Right lung (tissue), 10 donors: ENCODE measurements at places on chromosomes 1 and 21. TPM values are rescaled to one million over a fixed set of nuclear protein-coding genes. Genes with fewer than 3 reads are reported as not detected.

PROK1 gene
- polyA plus RNA-seq = not detected

KRTAP19-2 gene
- not detected for polyA plus RNA-seq

VAV3 gene
- polyA plus RNA-seq = 6.5 TPM

AIRE gene
- polyA plus RNA-seq = 0.06 TPM

AADACL3 gene
- not detected for polyA plus RNA-seq

CCDC185 gene
- not detected for polyA plus RNA-seq

FCRL4 gene
- polyA plus RNA-seq = not detected

AMY2A gene
- 0.37 TPM for polyA plus RNA-seq

ZSCAN20 gene
- polyA plus RNA-seq = 4.6 TPM

DNA sequence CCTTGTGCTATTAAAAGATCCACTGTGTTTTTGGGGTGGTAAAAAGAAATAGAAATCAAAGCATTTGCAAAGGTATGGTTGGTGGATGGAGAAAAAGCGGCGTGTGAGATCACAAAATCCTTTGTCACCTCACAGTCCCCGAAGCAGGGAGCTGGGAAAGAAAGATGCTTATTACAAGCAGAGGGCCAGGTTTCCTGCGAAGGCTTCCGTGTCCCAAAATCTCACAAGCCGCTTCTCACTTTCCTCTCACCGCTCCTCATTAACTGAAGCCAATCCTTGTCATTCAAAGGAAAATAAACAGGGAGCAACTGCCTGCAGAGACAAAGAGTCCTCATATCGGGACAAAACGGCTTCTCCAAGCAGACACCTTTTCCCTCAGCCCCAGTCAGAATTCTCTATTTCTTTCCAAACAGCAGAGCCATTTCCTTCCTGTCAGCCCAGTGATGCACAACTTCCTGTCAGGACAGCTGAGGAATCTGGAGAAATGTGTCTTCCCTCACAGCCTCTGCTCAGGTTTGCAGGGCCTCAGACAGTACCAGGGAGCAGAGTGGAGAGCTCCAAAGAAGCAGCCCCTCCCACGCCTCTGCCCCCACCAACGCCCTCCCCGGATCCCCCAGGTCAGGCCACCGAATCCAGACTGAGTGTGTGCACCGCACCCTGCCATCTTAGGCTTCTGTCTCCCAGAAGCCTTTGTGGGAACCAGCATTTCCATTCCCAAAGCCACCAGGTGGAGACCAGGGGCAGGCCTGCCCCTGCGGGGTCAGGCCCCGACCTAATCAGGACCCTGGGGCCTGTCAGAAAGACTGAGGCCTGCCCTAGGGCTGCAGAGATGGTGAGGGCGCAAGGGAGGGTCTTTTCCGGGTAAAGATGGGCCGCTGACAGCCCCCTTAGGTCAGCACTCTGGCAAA, 29.6 kb downstream of the KCNN3 start:
- no peak for DNase-seq

DNA sequence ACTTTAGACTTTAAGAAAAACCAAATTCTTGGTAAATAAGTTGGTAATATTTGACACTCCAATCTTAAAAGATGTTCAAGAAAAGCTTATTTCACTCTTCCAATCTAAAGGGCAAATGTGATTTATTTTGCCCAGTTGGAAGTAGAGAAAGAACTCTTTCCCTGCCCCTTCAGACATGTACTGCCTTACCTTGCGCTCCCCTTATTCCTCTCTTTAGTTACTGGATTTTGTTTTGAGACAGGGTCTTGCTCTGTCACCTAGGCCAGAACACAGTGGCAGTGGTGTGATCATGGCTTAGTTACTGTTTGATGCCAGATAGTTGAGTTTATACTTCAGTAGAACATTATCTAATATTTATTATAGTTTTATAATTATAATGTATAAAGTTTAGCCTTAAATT, 27.5 kb downstream of the FUBP1 start:
- DNase-seq = no peak

DNA sequence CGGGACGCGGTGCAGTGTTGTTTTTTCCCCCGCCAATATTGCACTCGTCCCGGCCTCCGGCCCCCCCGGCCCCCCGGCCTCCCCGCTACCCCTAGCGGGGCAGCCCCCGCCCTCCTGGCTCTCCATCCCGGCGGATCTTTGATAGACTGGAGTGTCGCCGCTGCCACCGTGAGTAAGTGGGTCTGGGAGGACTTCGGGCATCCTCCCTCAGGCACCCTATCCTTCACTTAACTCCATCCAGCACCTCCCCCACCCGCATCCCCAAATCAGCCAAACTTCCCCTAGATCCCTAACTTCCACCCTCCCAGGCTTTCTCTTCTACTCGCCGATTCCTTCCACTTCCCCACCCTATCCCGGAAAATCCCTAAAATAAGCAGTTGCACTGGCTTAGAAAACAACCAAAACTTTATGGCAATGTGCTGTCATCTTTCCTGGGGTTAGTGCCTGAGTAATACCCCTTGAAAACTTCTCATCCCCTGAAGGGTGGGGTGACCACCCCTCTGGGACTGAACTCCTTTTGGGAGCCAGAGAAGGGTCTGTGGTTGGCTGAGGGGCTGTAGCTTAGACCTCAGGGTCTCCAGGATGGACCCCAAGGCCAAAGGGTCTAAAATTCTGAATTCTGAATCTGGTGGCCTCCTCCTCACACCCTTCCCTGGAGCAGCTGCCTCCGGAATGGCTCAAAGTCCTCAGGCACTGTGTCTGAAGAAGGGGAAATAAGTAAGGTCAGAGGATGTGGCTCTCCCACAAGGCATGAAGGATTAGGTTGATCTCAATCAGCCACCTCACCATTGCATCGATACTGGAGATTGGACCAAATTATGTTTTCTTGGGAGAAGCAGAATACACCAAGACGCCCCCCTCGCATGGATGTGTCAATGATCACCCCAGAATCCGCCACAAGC, 12.2 kb downstream of the THBS3 start:
- no peak for DNase-seq

DNA sequence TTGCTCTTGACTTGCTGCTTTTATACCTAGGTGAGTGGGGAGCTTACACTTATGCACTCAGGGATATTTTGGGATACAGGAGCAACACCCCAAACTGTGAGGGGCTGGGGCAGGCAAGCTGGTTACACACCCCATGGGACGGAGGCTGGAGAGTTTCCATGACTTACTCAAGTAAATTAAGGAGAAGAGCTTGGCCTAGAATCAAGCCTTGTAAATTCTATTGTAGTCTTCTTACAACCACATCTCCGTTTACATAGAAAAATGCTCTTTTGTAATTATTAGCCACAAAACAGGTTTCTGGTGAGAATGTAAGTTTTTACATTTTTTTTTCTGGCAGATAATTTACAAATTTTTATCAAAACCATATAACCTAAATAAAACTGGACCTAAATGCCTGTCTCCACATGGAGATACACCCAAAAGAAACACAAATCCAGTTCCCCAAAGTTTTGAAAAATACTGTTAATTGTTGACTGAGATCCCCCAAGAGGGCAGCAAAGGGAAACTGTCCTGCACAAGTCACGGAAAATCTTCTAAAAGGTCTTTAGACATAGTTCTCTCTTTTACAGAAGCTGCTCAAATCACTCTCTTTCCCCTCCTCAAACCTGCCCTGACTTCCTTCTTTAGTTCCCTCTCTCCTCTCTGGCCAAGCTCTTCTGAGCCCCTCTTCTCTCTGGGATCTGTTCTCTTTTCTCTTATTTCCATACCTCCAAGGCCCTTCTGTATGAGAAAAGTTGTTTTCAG, 134.0 kb downstream of the HIVEP3 start:
- no peak for DNase-seq

DNA sequence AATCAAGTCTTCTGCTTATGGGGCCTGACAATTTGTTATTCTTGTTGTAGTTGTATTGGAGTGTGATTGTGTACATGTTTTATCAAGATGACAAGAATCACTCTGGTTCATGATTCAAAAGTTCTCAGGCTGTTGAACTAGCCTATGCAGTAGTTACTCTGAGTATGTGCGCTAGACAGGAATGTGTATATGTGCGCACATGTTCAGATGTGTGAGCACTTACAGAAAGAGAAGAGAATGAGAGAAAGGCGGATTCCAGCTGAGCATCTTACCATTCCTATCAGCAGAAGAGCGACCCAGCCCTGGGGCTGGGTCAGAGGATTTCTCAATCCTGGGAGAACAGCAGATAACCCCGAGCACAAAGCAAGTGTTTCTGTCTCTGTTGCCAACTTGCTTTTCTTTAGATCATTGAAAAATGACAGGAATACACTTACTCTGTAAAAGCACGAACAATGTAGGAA, 110.8 kb upstream of the HOOK1 start:
- DNase-seq = no peak

DNA sequence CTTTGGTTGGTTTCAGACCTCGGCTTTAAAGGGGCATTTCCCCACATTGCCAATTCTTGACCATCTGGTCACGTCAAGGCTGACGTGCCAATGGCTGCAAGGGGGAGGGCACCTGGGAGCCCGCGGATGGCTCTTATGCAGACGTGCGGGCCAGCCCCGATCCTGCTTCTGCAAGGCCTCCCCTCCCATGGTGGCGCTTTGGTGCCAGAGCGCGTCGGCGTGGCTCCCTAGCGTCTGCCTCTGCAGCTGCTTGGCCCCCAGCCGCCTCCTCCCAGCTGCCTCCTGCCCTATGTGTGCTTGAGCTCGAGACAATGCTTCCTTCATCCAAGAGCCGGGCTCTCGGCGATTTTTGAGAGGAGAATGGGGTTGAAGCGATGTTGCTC, 29.1 kb downstream of the SKI start:
- DNase-seq = no peak

DNA sequence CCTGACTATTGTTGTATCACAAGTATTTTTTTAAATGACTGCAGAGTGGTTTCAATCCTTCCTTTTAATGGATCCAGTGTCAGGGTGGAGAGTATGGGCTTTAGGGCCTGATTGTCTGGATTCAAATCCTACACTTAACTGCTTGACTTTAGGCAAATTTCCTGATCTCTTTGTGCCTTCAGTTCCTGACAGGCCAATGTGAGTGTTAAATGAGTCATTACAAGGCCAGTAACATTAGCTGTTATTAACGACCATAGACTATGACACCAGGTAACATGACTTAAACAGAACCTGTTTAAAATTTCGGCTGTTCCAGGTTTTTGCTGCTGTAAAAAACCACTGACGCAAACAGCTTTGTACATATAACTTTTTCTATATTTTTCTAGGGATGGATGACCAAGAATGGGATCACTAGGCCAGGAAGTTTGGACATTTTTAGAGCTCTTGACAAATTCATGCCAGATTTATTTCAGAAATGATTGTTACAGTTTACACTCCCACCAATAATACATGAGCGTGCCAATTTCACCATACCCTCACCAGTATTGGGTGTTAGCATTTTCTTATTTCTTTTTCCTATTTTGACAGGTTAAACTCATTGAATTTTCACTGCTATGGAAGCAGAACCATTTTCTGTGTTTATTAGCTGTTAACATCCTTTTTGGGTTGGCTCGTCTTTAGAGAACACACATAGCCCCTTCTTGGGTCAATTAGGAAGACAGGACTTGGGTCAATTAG, 11.3 kb downstream of the ZNF362 start:
- DNase-seq = no peak

- DNase-seq = no peak
Measured at GRCh38 chr1:155018617-155019348, 14.8 kb downstream of the DCST2 start.

DNA sequence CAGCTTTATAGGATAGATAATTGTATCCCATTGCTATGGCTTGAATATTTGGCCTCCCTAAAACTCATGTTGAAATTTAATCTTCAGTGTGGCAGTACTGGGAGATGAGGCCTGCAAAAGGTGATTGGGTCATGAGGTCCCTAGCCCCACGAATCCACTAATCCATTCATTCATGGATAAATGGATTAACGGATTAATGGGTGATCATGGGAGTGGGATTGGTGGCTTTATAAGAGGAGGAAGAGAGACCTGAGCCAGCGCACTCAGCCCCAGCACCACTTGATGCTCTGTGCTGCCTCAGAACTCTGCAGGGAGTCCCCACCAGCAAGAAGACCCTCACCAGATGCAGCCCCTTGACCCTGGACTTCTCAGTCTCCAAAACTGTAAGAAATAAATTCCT, 32.0 kb downstream of the S100A6 start:
- DNase-seq = no peak

DNA sequence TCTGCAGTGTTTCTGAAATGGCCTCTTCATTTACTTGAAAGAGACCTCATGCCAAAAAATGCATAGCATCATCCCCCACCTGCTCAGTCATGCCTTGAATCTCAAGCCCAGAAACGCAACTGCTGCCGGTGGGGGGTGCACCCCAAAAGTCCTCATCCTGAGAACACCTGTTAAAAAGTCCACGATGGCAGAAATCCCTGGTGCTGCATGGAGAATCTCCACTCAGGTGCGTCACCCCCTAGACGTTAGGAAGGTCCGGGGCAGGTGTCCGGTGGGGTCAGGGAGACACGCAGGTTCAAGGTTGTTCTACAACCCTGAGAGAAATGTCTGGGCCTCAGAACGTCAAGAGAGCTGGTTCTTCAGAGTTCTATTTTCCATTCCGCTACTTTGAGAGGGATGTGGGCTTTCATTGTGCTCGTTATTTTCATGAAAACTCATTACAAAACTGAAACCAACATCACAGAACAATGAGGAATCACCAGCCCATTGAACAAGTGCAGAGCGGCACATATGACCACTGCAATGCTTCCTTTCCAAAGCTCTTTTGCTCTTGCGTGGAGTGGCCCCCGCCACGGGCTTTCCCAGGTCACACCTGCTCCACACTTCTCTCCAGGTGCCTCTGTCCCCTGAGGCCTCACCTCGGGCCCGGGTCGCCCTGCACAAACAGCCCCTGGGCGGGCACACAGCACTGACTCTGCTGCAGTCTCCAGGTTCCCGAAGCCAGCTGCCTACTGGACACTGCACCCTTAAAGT, 201.9 kb downstream of the TOMM20 start:
- DNase-seq = no peak

GRCh38 chr1:107653765-107654164, 311.2 kb downstream of the VAV3 start:
- DNase-seq = no peak

- DNase-seq = no peak
Measured at GRCh38 chr1:956636-957035, 2.4 kb downstream of the NOC2L start.

- no peak for DNase-seq
Measured at GRCh38 chr1:180247061-180247460, 17.0 kb downstream of the LHX4 start.

DNA sequence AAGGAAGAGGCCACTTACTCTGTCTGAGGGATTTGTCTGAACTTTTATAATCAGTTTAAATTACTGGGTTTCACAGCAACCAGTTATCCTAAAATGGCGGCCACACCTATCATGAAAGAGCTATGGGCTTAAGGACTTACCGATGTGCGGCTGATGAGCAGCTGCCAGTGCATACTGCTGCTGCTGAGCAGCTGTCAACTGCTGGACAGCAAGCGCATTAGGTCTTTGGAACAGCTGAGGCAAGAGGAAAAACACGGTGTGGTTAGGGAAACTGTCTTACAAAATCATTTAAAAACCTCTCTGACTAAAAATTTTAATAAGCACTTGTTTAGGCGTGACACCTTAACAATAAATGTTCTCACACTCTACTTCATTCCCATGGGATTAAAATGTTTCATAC, 72.6 kb upstream of the SDC3 start:
- no peak for DNase-seq

- no peak for DNase-seq
Measured at GRCh38 chr1:245327360-245327759, 172.6 kb downstream of the KIF26B start.
